ENCODE measurements at places on chromosomes 12 and 14.

DNA sequence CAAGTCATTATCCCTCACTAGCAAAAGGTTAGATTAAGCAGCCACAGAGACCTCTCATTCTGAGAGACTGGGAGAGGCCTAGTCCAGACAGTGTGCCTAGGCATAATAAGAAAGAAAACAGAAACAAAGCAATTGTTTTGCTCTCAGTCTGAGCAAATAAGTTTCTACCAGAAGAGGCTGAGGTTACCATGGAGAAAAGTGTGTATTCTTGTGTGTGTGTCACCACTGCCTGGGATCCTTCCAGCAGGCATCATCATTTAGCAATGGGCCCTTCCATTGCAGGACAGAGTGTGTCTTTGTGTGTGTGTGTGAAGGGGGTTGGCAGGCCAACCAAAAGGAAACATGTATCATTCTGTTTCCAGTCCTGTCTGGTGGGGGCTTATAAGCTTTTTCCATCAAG lies 3.7 kb downstream of the EFS start:
- peak; percentile 59 for DNase-seq

- DNase-seq = peak; percentile 37
Observed at GRCh38 chr12:16605642-16606116, 283 bp downstream of the LMO3 start.

DNA sequence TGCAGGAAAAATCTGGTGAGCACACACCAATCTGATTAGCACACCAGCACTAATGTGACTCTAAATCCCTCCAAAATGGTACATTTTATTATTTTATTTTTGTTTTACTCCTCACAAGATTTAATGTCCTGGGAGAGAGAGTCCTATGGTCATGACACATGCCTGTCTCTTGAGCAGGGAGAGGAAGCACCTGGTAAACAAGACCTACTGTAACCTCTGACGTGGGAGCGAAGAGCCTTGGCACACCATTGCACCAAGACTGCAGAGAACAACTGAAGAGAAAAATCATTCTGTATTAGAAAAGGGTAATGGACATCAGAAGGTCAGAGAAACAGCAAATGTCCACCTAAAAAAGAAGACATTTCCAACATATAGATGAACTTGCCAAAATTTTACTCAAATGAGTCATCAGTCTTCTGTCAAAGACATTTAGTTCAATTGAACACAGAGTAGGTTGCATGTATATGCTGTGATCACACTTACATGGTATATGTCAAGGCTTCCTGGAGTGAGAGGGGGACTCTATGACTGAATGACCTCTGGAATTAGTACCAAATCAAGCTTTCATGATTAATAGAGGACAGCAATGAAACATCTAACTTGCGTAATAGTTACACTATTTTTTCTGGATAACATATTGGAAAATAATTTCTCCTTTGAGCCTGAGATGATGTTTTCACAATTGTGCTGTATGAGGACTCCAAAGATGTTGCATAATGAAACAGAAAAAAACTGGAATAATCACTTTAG lies 186.9 kb upstream of the FLRT2 start:
- DNase-seq = peak; percentile 44

DNA sequence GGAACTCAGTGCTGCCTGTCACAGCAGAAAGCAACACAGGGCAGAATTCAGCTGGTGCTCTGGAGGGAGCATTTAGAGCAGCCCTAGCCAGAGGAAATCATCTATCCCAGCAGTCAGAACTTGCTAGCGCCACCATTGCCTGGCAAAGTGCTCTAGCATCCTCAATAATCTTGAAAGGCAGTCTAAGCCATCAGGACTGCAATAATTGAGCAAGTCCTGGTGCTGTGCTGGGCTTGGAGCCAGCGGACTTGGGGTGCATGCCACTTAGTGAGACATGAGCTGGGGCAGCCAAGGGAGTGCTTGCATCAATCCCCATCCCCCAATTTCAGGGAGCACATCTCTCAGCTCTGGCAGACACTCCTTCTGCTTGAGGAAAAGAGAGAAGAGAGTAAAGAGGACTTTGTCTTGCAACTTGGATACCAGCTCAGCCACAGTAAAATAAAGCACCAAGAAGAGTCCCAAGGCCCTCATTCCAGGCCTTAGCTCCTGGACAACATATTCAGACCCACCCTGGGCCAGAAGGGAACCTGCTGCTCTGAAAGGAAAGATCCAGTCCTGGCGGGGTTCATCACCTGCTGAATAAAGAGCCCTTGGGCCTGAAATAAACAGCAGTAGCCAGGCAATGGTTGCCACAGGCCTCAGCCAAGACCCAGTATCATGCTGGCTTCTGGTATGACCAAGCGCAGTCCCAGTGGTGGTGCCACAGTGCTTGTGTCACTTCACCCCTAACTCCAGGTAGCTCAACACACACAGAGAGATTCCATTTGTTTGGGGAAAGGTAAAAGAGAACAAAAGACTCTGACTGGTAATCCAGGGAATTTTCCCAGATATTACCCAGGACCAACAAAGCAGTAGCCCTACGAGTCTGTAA lies 44.5 kb upstream of the ZDHHC17 start:
- DNase-seq = peak; percentile 76

GRCh38 chr12:115504306-115505290 lies 772.9 kb downstream of the MED13L start:
- no peak for DNase-seq

DNA sequence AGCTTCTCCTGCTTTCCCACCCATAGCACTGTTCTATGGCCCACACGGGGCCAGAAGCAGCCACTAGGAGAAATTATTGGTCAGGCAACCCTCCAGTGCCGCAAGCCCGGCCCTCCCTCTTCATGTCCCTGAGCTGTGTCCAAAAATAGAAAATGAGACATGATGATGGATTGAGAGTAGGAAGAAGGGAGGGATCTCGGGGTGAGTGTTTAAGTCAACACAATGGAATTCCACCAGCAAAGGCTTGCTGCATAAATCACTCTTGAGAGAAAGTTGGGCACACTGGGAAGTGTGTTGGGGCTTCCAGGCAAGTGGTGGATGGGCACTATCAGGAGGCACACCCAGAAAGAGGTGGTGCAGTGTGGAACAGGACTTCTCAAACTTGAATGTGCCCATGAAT lies 94.2 kb downstream of the LLPH start:
- DNase-seq = peak; percentile 89

GRCh38 chr14:34064349-34064748 lies 113.5 kb upstream of the EGLN3 start:
- DNase-seq = peak; percentile 62

DNA sequence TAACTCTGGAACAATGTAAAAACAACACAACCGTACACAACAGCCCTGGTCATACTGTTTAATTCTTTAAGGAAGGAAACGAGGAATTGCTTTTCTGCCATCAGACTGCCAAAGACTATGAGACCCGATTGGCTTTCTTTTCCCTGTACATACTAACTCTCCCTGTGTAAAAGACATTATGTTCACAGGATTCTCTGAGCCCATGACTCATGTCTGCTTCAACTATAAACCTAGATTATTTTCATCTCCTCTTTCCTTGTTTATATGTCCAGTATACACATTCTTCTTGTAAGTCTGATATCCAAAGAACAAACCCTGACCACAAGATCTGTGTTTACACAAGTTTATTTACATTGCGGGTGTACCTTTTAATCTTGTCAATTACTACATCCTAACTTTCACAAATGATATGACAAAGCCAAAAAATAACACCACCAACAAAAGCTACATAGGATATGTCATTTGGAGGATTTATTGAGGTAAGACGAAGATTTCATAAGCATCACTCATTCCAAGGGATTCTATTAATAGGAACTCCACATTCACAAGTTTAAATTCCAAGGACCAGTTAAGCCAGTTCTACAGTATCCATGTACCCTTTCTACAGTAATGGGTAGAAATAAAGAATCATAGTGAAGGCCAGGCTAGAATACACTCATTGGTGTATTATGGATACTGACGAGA lies 67.3 kb downstream of the STXBP6 start:
- DNase-seq = peak; percentile 87

DNA sequence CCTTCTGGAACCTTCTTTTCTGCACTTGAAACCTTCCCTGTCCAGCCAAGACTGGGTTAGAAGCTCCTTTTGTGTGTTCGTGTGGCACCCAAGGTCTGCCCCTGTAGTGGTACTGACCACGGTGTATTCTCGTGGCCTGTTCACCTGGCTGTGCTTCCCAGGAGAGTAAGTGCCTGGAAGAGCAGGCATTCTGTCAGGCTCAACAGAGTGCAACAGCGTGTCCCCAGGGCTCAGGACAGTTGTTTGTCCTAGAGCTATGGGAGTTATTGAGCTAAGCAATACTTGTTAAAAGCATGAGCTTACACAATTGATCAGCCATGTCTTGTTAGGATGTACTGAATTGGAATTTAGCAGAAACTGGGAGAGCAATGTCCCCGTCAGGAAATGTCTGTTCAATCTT lies 12.9 kb upstream of the SLC38A2 start:
- no peak for DNase-seq

DNA sequence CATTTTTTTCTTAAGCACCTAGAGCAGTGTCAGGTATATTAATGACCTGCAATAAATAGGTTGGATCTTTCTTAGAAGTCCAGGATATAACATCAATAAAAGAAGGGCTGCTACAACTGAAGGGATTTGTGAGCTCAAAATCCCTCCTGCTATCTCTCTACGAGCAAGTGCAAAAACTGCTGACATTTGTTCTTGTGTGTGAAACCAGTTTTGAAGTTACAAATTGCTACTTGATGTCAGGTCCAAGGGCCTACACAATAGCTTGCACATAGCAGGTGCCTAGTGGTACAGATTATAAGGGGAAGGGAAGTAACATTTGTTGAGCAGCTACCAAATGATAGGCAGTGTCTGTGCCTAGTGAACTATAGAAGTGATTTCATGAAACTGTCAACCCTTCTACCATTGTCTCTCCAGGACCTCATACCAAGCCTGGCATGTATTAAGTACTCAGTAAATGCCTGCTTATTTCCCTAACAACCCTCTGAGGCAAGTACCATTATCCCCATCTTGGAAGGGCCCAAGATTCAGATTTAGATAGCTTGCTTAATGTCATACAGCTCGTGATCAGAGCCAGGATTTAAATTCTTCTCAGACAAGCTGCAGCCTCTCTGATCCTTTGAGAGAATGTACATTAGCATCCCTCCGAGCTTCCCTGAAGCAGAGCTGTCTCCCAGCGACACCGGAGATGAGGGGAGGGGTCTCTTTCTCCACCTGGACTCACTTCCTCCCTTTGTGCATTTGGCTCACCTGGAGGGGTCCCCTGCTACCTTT lies 300.3 kb downstream of the ZFP36L1 start:
- no peak for DNase-seq

DNA sequence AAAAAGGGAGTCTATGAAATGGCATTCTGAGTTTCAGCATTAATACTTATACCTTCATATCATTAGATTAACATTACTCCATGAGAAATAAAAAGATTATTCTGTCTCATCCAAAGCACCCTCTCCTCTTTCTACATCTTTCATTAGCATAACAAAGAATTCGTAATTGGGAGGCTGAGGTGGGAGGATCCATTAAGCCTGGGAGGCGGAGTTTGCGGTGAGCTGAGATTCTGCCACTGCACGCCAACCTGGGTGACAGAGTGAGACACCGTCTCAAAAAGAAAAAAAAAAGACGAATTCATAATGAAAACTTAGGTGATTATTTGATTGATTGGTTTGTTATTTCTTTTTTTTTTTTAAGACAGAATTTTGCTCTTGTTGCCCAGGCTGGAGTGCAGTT lies 1.8 kb upstream of the CDK17 start:
- no peak for DNase-seq

- peak; percentile 36 for DNase-seq
Observed at GRCh38 chr12:64621257-64621942, 11.1 kb downstream of the RASSF3 start.

DNA sequence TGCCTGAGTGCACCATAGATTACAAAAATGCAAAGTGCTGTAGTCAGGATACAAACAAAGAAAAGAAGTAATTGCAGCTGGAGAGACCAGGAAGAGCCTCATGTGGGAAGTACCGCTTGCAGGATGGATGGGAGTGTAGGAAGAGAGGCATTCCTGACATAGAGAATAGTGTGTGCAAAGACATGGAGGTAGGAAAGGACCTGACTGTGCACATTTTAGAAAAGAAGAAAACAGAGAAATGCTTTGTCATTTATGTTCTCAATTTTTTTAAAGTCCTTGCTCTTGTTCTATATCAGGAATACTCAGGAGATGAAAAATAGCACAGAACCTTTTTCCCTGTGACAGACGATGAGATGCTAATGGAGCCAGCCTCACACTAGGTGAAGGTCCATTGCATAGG lies 358.7 kb upstream of the TMPO start:
- DNase-seq = no peak

DNA sequence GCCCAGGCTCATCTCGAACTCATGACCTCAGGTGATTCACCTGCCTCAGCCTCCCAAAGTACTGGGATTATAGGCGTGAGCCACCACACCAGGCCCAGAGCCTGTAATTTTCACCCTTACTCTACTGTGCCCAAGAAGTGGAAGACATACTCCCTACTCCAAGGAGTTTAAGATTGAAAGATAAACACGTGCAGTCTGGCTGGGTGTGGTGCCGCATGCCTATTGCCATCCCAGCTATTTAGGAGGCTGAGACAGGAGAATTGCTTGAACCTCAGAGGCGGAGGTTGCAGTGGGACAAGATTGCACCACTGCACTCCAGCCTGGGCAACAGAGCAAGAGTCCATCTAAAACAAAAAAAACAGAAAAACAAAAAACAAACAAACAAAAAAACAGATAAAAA lies 90.0 kb downstream of the NINJ2 start:
- DNase-seq = no peak

- no peak for DNase-seq
Observed at GRCh38 chr14:61992139-61992538, 229.9 kb downstream of the SNAPC1 start.

- peak; percentile 15 for DNase-seq
Observed at GRCh38 chr12:115335048-115335447, 651.1 kb upstream of the TBX3 start.

DNA sequence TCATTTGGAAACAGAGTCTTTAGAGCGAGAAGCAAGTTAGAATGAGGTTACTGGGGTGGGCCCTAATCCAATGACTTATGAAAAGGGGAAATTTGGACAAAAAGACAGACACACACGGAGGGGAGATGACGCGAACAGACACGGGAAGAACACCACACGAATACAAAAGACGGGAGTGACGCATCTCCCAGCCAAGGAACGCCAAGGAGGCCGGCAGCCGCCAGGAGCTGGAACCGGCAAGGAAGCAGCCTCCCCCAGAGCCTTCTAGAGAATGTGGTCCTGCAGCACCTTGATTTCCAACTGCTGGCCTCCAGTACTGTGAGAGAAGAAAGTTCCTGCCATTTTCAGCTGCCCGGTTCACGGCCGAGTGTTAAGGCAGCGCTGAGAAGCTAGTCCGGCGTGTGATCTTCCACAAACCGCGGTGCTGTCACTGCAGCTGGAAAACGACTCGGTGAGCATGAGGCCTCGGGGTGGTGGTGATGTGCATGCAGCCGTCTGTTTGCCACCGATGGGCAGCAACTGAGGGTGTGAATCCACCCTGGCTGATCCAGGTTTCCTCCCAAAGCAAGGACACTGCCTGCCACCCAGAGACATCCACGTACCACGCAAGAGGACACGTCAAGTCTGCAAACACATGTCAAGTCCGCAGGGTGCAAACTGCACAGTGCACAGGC lies 124.5 kb downstream of the NCOR2 start:
- DNase-seq = peak; percentile 54

GRCh38 chr12:99108924-99109323 lies 463.8 kb downstream of the APAF1 start:
- DNase-seq = no peak

GRCh38 chr14:98594156-98594555 lies 677.8 kb downstream of the BCL11B start:
- DNase-seq = no peak

- peak; percentile 34 for DNase-seq
Observed at GRCh38 chr14:60349663-60350365, 100.8 kb downstream of the PPM1A start.

Data from fibroblast of gingiva (primary cell).